ENCODE measurements at places on chromosomes 1 and 21.

DNA sequence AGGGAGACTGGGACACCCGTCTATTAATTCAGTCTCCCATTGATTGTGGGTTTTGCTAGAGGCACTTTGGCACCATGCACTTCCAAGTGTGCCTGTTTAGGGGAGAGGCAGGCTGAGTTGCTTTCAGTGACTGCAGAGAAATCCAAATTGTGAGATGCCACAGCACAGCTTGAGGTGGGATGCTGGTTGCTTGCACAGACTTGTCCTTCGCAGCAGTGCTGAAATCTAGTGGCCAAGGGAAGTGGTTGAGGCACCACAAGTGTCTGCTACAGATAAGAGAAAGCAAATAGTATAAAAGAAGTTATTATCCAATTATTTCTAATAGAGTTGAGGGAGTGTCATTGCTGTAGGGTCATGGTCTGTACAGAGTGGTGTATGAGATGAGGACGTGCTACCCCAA lies 40.0 kb upstream of the APP start:
- no peak for DNase-seq

GRCh38 chr1:93603601-93604000 lies 78.0 kb downstream of the BCAR3 start:
- no peak for DNase-seq

GRCh38 chr1:202133001-202133400 lies 10.3 kb downstream of the GPR37L1 start:
- no peak for DNase-seq

- no peak for DNase-seq
Measured at GRCh38 chr1:162712317-162713029, 78.0 kb upstream of the HSD17B7 start.

- DNase-seq = no peak
Measured at GRCh38 chr21:41360072-41360821, 1.6 kb upstream of the MX2 start.

DNA sequence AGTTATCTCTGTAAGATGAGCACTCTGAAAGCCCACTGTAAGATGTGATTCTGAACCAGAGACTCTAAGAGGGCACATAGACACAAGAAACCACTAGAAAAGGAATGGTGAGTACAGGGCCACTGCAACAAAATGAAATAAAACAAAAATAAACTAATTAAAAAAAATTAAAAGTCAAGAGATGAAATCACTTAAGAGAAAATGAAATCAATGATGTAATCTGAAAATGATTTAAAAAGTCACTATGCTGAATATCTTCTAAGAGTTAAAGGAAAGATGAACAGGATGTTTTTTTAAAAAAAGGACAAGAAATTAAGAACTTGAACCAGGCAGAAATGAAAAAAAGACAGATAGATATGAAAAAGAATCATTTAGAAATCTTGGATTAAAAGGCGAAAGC lies 110.6 kb upstream of the OLIG2 start:
- no peak for DNase-seq

DNA sequence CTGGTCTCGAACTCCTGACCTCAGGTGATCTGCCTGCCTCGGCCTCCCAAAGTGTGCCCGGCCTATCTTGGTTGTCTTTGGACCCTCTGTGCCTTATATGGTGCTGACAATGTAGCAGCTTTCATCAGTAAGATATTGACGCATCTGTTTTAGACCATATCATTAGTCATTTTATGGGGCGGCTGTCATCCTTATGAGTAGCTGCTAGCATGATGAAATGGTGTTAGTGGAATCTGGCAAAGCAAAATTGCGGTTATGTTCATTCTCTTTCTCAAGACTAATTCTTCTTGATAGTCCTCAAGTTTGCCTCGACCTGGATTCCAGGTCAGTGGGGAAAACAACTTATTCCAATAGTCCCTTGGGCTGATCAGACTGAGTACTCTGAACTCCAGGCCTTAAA lies 199.9 kb downstream of the PRDM2 start:
- no peak for DNase-seq

DNA sequence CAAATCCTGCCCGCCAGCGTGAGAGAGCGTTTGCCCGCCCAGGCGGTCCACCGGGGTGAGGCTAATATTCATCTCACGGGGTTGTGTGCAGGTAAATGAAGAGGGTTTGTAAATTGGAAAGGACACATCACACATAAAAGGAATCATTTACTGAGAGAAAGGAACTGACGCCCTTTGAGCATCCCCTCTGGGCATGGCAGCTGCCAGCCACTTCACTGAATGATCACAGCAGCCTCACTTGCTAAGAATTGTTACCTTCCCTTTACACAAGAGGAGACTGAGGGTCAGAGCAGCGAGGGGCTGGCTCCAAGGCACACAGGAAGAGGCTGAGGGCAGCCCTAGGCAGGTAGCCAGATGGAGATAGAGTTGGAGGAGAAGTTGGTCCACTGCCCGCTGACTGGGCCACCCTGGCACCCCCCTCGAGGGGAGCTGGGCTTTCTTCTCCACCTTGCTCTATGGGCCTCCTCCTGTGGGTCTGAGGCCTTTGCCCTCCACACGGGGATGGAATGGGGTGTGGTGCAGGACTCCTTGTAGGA lies 96.0 kb downstream of the FOXD2 start:
- DNase-seq = no peak

- DNase-seq = no peak
Measured at GRCh38 chr1:160351629-160352028, 8.4 kb downstream of the NCSTN start.

- DNase-seq = no peak
Measured at GRCh38 chr1:162983671-162984425, 85.3 kb upstream of the RGS4 start.

DNA sequence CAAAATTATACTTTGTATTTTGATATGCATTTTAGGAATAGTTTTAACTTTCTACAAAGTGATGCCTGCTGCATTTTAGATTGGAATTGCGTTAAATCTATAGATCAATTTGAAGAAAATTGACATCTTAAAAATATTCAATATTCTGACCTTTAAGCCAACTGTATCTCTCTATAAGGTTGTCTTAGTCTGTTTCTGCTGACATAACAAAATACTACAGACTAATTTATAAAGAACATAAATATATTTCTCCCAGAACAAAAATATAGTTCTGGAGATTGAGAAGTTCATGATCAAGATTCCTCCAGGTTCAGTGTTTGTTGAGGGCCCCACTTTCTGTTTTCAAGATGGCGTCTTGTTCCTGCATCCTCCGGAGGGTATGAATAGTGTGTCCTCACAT lies 73.6 kb upstream of the NEGR1 start:
- DNase-seq = no peak

DNA sequence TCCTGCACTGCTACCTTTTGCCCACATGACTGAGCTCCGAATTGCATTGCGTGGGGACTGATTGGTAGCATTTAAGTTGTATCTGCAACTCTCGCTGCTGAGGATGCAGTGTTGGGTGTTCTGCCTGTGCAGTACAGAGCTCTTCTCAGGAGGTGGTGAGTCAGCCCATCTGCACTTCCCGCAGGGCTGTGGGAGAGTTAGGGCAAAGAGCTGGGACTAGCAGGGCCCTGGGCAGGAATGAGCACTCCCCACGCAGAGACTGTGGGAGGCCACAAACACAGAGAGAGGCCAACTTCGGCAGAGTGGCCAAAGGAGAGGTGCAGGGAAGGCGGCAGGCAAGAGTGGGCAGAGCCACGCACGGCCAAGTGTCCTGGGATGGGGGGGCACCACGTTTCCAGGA lies 244.7 kb downstream of the SIPA1L2 start:
- DNase-seq = no peak

GRCh38 chr1:43518935-43519686 lies 11.6 kb upstream of the PTPRF start:
- DNase-seq = no peak

DNA sequence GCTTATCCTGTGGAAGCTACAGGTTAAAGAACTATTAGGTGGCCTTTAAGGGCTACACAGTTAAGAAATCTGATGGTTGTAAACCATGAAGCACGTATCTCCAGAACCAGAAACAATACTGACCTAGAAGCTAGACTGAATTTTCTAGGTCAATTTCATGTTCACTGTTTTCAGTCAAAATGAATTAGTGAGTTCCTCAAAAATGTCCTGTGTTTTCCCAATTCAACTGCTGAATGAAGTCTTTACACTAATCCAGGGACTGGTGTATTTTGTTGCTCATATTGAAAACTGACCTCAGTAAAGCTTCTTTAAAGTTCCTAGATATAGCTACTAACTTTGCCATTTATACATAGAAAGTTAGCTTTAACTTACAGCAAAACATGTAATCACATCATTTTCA lies 6.0 kb downstream of the HNRNPU start:
- no peak for DNase-seq

DNA sequence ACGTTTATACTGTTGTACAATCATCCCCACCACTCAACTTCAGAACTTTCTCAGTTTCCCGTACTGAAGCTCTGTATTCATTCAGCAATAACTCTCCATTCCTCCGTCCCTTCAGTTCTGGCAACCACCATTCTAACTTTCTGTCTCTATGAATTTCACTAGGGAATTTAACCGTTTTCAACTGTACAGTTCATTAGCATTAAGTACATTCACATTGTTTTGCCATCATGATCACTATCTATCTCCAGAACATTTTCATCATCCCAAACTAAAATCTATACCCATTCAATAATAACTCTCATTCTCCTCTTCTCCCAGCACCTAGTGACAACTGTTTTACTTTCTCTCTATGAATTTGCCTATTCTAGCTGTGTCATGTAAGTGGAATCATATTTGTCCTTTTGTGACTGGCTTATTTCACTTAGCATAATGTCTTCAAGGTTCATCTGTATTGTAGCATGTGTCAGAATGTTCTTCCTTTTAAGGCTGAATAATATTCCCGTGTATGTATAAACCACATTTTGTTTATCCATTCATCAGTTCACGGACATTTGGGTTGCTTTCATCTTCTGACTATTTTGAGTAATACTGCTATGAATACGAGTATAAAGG lies 75.0 kb downstream of the CEP350 start:
- no peak for DNase-seq

GRCh38 chr1:79380078-79380477 lies 373.5 kb upstream of the ADGRL4 start:
- DNase-seq = no peak

- DNase-seq = no peak
Measured at GRCh38 chr21:39052718-39053117, 130.5 kb downstream of the PSMG1 start.

DNA sequence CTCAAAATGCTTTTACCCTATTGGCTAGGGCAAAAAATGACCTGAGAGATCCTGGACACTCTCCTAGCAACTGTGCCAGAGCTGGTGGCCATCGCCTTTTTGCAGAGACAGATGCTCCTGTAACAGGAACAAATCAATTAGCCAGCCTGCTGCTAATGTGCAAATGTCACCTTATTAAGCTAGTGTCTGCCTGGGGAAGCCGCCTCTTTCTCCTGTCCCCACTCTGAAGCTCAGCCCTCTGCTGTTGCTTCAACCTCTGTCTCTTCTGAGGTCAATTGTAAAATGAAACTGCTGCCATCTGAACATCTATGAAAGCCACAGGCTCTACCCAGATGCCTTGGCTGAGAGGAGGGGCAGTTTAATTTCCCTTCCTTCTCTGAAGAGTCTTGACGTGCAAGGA lies 85.5 kb upstream of the CACNA1E start:
- DNase-seq = no peak

DNA sequence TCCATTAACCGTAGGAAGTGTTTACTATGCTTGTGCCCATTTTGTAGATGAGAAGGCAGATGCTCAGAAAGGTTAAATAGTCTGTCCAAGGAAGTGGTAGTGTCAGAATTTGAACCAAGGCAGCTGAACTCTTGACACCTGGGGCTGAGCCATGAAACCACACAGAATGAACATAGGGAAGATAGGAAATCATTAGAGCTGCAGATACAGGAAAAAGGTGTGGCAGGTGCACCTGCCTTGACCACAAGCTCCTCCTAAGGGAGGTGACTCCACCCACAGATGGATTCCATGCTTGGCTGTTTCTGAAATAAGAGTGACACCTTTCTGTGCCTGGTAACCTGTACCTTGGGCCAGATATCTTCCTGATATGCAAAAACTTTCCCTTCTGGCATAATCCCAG lies 69.9 kb upstream of the IGSF21 start:
- DNase-seq = no peak

DNA sequence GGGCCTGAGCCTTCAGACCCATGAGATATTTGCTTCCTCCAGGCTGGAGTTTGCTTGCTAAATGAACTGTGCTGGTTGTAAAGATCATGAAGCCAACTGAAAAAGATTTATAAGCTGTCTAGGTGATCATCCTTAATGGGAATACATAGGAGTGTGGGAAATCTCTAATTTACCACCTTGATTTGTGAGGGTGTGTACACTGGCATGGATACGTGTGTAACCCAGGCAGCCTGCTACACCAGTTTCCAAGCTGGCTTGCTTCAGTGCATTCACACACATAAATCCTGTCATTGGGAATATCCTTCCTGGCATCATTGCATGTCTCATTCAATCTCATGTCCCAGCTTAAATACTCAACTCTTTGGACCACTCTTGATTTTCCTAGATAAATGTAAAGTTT lies 57.6 kb upstream of the GNG12 start:
- no peak for DNase-seq

DNA sequence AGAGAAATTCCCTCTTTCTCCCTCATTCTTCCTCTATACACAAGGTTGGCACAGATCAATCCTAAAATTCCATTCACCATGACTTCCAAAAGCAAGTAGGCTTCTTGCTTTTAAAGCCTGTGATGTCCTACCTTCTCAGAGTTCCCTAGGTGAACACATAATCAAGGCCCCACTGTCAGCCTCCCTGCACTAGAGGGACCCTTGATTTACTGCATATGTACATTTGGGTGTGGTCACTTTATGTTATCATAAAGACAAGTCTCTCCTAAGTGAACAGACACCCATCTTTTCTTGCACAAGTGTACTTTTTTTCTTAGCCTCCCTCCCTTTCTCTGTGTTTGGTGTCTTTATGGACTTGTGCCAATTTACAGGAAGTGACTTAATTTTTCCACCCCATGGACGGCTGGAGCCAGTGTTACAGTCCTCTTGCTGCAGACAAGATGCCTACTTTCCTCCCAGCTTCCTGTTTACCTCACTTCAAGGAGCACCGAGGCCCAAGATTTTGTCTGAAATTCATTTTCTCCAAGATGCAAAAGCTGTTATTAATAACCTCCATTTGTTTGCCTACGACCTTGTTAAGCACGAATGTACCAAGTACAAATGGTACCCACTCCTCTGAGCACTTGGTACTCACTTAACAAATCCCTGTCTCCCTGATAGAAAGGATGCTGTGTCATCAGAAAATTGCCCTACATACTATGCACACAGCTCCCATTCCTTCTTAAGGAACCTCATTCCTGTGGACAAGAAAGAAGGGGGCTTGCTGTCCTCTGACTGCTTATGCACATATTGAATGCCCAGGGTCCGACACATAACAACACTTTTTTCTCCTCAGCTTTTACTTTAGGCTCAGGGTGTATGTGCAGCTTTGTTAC lies 82.8 kb upstream of the SLC44A3 start:
- DNase-seq = no peak

- no peak for DNase-seq
Measured at GRCh38 chr21:38294609-38295008, 37.8 kb downstream of the KCNJ15 start.

Data from stimulated activated CD4-positive, alpha-beta T cell treated with anti-CD3 and anti-CD28 coated beads, Interleukin-1b, Interleukin-23, amount 100 ng/mL, for 1 hour (primary cell).